ENCODE measurements at places on chromosomes 2 and 18.

DNA sequence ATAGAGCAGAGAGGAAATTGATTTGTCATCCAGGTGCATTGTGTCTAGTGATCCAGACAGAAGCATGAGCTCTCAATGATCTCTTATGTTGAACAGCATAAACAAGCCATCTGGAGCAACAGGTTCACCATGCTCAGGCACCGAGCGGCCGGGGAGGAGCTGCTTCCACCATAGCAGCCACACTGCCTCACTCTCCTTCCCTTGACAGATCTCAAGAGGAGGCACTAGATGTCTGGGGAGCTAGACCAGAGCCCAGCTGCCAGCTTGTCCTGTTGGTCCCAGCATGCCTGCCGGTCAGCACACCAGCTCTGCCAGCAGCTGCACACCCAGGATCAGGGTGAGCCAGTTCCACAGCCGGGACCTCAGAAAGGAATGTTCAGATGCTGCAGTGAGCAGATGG lies 17.5 kb upstream of the LONRF2 start:
- DNase-seq: no peak

DNA sequence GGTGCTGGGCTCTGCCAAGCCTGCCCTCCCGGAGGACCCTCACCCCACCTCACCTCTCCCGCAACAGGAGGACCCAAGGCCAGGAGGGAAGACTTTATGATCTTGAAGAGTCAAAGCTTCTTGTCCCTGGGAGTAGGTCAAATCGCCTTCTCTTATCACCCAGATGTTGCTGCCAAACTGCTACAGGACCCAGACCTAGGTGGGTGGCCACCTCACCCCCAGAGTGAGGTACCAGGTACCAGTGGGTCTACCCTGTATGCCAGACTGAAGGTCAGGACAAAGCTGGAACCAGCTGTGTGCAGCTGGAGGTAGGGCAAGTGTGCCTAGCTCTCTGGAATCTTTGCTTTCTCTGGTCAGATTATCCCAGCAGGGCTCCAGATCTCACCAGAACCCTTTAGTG lies 197.2 kb downstream of the ZFP36L2 start:
- DNase-seq: no peak

- no peak for DNase-seq
Measured at GRCh38 chr2:126979039-126980003, 80.6 kb downstream of the TEX51 start.

DNA sequence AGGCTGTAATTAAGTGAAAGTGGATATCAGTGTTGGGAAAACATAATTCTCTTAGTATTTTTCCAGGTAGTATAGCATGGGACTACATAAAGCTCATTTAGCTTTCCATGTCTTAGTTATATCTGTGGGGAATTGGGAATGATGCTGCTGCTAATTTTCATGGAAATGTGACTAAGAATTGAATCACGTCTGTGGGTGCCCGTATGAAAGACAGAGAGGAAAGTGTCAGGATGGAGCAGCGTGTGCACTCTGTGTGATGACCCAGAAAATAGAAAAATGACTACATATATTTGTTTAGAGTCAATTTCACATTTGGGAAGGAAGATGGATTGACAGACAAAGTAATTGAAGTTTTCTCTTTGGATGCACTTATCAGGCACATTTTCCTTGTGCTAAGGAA lies 212.1 kb downstream of the PTPRM start:
- no peak for DNase-seq

- DNase-seq: no peak
Measured at GRCh38 chr18:52060607-52061304, 279.2 kb upstream of the DCC start.

GRCh38 chr2:20745924-20746555 lies 76.9 kb downstream of the LDAH start:
- DNase-seq: no peak

DNA sequence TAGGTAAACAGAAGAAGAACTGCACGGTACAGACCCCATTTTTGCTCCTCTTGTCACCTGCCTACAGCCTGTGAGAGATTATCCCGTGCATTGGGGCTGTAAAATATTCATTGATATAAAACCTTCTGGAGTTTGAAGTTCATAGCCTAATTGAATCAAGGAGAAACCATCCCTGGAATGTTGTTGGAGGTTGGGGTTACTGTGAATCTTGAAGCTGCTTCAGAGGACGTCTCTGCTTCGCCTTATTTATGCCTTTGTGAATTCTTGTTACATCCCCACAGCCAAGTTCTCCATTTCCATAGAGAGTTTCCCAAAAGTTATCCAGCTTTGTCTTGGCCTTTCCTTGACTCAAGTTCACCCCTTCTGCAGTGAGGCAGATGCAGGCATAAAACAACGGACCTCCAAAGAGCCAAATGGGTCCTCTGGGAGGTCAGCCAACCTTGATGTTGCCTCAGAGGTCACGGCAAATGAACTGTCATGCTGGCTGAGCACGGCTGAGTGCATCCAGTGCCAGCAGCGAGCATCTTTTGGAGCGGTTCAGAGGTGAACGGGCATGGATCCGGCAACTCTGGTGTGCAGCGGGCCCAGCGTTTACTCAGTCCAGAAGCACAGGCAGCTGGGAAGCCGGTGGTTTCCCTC lies 317.6 kb downstream of the PRKCE start:
- no peak for DNase-seq

GRCh38 chr2:142863485-142863961 lies 13.9 kb upstream of the KYNU start:
- DNase-seq: no peak

DNA sequence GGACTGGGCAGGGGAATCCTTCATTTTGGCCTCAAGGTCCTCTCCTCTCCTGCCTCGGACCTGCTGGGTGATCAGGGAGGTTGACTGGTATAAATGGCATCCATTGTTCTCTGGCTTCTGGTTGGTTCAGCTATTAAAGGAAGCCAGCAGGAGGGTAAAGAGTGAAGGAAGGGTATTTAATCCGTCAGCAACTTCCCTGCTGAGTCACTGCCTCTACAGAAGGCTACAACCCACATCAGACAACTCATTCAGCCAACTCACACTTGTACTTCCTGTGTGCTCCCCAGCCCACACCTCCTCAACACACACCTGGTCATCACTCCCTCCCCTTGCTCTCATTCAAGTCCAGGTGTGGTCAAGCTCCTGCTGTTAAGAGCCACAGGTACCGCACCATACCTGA lies 68.3 kb upstream of the MRPS9 start:
- DNase-seq: no peak

DNA sequence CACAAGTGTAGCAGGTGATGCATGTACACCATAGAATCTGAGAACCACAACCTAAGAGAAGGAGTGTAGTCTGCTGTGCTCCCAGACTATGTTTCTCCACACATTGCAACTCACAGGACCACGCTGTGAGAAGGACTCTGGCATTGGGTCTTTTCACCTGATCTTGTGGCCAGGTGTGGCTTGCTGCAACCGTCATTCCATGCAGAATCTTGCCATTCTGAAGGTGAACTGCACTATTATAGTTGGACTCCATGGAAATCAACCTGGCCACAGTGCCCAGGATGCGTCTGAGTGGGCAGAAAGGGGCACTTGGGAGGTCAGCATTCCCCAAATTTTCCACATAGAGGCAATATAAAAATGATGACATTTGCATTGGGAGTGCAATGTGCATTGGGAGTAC lies 122.2 kb downstream of the CAPN13 start:
- no peak for DNase-seq
